Right ventricle myocardium superior (tissue), 1 donor: ENCODE measurements at places on chromosomes 16 and 17.
A peak's percentile ranks its signal among the peaks of the same experiment; 100 is the strongest.

GRCh38 chr17:7290685-7291084, 3.8 kb downstream of the YBX2 start:
- no peak for DNase-seq

GRCh38 chr17:42647778-42648177, 11.3 kb upstream of the TUBG2 start:
- no peak for DNase-seq

DNA sequence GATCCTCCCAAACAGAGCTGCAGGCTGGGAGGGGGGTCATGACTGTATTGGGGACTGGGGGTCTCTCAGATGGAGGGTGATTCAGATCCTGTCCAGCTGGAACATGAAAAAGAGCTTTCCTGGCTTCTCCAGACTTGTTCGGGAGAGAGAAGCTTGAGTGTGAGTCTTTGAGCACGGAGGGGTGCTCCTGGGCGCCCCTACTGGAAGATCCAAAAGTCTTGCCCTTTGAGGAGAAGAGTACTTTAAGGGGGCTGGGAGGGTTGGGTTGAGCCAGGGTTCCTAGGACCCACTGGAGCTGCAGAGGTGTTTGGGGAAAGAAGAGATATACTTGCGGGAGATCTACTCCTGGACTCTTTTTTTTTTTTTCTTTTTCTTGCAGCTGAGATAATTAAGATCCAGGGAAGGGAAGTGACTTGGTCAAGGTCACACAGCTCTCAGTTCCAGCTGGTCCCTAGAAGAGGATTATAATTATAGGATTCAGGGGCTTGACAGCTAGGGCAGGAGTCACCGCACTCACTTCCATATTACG, 8.4 kb downstream of the RARA start:
- no peak for DNase-seq

GRCh38 chr16:72930396-72930795, 117.5 kb downstream of the ZFHX3 start:
- DNase-seq, result no peak

DNA sequence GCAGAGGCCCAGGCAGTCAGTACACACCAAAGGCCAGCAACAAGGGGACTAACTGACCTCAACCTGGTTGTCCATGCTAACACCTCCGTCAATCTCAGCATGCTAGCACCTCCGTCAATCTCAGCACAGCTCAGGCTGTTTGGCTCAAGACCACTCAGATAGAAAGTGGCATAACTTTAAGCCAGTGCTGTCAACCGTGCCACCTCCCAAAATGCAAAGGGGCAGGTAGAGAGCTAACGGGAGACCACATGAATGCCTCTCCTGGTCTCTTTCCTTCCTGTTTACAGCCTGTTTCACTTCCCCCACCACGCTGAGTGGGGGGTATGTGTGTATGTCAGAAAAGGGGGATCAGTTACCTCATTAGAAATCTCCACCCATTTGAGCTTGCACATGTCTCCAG, 3.3 kb downstream of the UBTF start:
- no peak for DNase-seq

DNA sequence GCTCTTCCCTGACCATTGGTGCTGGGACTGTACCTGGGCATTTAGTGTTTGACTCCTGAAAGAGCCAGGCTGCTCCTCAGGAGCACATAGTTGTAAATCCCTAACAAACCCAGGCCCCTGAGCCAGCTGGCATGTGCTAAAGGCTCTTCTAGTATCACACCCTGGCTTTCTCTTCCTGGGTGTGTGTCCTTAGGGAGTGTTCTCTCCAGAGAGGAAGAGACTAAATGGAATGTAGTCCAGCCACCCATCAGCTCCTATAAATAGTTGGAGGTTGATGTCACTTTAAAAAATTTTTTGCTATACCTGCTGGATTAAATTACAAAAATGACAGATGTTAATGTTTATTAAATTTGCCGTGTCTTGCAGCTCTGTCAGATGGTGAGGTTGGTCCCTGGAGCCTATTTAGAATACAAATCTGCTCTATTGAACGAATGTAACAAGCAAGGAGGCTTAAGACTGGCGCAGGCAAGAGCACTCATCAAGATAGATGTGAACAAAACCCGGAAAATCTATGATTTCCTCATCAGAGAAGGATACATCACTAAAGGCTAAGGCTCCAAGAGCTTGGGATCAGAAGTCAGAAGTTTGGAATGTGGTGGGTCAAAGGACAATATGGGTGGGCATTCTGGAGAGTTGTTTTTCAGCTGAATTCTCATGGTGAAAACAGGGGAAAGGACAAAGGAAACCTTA, 13.1 kb upstream of the DUSP14 start:
- no peak for DNase-seq

GRCh38 chr16:10945065-10945787, 862 bp downstream of the CLEC16A start:
- DNase-seq, result no peak

DNA sequence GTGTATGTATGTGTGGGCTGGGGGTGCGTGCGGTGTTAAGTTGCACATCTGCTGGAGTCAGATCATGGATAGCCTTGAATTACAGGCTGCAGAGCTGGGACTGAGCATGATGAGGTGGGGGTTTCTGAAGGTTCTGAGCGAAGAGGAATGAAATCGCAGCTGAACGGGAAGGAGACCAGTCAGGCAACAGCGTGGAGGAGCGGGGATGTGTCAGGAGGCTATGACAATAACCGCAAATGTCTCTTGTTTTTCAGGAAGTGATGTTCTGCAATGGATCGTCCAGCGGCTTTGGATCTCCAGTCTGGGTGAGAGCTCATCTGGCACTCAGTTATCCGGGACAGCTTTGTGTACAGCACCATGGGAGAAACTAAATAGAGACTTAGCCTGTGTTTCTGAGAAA, 20.9 kb downstream of the RGS9 start:
- no peak for DNase-seq

DNA sequence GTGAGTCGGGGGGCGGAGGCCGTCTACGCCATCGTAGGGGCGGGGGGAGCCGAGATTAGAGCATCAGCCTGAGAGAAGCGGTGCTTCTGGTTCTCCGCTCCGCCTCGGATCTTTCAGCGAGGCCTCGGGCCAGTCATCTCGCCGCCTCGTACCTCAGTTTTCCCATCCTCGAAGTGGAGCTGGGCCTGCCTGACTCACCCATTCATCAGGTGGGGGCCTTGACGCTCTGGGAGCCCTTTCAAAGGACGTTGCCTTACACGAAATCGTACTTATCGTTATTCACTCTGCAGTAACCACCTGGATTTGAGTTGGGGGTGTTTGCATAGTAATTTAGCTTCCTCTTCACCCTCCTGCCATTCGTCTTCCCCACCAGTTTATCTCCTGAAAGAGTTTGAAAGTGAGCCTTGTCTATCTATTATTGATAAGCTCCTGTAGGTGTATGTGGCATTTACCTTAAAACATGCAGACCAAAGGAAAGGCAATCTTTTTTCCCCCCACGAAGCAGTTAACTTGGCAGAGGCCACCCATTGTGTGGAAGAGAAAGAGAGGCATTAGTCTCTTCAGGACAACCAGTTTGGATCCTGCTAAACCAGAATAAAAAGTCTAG, 674 bp downstream of the TAF15 start:
- no peak for DNase-seq

GRCh38 chr17:39196241-39196807, 1.1 kb downstream of the CACNB1 start:
- DNase-seq, result no peak

GRCh38 chr17:19273731-19274130, 36.6 kb downstream of the EPN2 start:
- DNase-seq, result no peak

DNA sequence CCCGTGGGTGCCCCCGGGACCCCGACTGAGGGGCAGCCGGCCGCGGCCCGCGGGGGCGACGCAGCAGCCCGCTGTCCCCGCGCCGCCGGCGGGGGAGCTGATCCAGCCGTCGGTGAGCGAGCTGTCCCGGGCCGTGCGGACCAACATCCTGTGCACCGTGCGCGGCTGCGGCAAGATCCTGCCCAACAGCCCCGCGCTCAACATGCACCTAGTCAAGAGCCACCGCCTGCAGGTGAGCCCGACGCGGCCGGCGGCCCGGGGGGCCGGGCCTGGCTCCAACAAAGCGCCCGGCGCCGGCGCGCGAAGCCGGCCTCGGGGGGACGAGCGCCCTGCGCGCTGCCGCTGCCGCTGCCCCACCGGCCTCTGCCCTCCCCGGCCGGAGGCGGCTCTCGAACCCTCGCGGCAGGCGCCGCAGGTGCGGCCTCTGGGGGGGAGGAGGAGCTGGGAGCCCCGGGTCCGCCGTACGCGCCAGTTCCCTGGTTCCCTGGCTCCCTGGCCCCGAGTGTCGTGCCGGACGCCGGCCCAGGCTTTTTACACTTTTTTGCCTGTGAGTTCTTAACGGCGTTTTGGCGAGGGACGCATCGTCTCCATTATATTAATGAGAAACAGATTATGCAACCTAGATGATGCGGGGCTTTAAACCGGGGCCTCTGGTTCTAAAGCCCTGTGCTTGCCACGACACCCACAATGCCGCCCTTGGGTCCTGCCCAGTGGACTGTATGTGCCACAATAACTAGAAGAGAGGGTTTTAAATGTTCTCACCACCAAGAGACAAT, 521 bp downstream of the ATMIN start:
- DNase-seq, result peak; percentile 59

- no peak for DNase-seq
Observed at GRCh38 chr17:60661489-60661888, 16.2 kb upstream of the BCAS3 start.

DNA sequence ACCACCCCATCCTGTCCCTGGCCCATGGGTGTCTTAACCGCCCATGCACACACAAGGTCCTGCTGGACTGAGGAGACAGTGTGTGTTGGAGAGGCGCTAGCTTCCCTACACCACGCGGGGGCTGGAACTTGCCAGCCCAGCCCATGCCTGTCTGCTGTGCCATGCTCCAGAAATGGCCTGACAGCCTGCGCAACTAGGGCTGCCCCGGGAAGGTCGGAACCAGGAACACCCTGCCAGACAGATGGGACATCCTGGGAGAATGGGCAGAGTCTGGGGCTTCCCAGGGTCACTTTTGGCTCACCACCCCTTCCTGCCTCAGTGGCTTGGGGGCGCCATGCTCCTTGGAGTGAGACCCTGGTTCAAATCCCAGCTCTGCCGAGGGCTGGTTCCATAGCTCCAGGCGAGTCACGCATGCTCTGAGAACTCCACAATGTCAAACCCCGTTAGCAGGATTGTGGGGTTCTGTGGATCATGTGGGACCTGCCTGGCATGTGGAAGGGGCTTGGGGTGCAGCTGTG, 36.2 kb downstream of the SREBF1 start:
- no peak for DNase-seq
